Activated T-helper 17 cell treated with anti-CD3 and anti-CD28 coated beads, Interleukin-2, amount 50 U/mL, for 72 hours (primary cell): ENCODE measurements at places on chromosomes 12 and 14.

DNA sequence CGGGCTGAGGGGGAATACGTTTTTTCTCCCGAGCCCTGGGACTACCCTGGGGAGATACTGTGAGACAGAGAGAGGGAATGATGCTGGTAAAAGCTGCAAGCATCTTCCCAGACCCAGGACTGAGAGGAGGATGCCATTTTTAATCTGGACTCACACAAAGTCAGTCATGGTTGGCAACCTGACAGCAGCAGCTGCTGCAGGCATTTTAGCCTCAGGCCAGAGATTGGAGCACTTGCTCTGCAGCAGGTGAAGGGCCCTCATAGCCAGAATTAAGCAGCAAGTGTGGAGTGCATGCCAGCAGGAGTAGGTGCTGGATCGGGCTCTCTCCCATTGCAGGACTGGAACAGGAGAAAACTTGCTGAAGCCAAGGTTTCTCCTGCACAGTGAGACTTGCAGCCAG lies 361.1 kb upstream of the CLEC14A start:
- H3K27me3 ChIP-seq: no peaks in the 10 kb centered on the region
- H3K27ac ChIP-seq: no peak overlapping the region
- no peaks in the 10 kb centered on the region for H3K36me3 ChIP-seq
- H3K4me3 ChIP-seq: no peak overlapping the region
- no peaks in the 10 kb centered on the region for H3K4me1 ChIP-seq

- H3K4me3 ChIP-seq: no peak overlapping the region
- H3K4me1 ChIP-seq: peaks cover 8% of the 10 kb centered on the region
- H3K27ac ChIP-seq: no peak overlapping the region
- no peak for ATAC-seq
- H3K36me3 ChIP-seq: no peaks in the 10 kb centered on the region
These were observed 143.4 kb upstream of the ARHGAP5 start for GRCh38 chr14:31933716-31934115.

- peak; percentile 76 for ATAC-seq
- peak overlapping the region; percentile 83 for H3K27ac ChIP-seq
- H3K36me3 ChIP-seq: peaks cover 100% of the 10 kb centered on the region
- H3K4me1 ChIP-seq: peaks cover 49% of the 10 kb centered on the region
- H3K27me3 ChIP-seq: no peaks in the 10 kb centered on the region
- H3K4me3 ChIP-seq: peak overlapping the region; percentile 87
These were observed 66.8 kb upstream of the GPR68 start for GRCh38 chr14:91311284-91311662.

GRCh38 chr14:102898298-102898697 lies 24.2 kb upstream of the AMN start:
- peak overlapping the region; percentile 75 for H3K27ac ChIP-seq
- peaks cover 10% of the 10 kb centered on the region for H3K4me1 ChIP-seq
- ATAC-seq: no peak
- no peaks in the 10 kb centered on the region for H3K36me3 ChIP-seq
- no peaks in the 10 kb centered on the region for H3K27me3 ChIP-seq
- H3K4me3 ChIP-seq: no peak overlapping the region

GRCh38 chr14:83147006-83147405 lies 1613.4 kb upstream of the SEL1L start:
- no peak overlapping the region for H3K27ac ChIP-seq
- ATAC-seq: no peak
- H3K4me3 ChIP-seq: no peak overlapping the region
- no peaks in the 10 kb centered on the region for H3K27me3 ChIP-seq

GRCh38 chr14:76101391-76102379 lies 50.0 kb upstream of the GPATCH2L start:
- ATAC-seq: no peak
- no peak overlapping the region for H3K27ac ChIP-seq
- H3K4me1 ChIP-seq: no peaks in the 10 kb centered on the region

DNA sequence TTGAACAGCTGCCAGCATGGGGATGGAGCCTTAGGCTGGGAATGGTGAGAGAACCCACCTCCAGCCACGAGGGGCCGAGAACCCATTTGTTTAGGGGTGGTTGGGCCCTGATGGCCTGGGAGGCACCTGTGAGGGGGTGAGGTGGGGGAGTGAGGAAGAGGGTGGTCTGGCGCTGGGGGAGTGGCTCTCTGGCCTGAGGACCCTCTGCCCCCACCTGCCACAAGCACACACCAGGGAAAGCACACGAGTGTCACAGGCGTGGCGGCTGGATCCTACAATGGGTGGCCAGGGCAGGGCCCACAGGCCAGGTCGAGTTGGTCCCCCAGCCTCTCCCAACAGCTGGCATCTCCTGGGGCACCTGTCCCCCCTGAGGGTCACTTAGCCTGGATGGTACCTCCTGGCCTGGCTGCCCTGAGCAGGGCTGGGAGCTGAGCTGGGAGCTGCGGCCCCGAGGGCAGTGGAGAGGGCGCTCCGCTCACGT lies 340.5 kb downstream of the TMEM121 start:
- no peak overlapping the region for H3K4me3 ChIP-seq
- no peak overlapping the region for H3K27ac ChIP-seq
- no peaks in the 10 kb centered on the region for H3K4me1 ChIP-seq
- peaks cover 5% of the 10 kb centered on the region for H3K27me3 ChIP-seq

- no peaks in the 10 kb centered on the region for H3K27me3 ChIP-seq
- no peak overlapping the region for H3K4me3 ChIP-seq
- H3K36me3 ChIP-seq: peaks cover 97% of the 10 kb centered on the region
- H3K27ac ChIP-seq: no peak overlapping the region
- ATAC-seq: peak; percentile 80
These were observed 70.2 kb upstream of the GPHB5 start for GRCh38 chr14:63388766-63389431.

- H3K4me3 ChIP-seq: no peak overlapping the region
- H3K27ac ChIP-seq: no peak overlapping the region
- ATAC-seq: no peak
- H3K36me3 ChIP-seq: no peaks in the 10 kb centered on the region
These were observed 67.0 kb upstream of the BEGAIN start for GRCh38 chr14:100654025-100654813.

DNA sequence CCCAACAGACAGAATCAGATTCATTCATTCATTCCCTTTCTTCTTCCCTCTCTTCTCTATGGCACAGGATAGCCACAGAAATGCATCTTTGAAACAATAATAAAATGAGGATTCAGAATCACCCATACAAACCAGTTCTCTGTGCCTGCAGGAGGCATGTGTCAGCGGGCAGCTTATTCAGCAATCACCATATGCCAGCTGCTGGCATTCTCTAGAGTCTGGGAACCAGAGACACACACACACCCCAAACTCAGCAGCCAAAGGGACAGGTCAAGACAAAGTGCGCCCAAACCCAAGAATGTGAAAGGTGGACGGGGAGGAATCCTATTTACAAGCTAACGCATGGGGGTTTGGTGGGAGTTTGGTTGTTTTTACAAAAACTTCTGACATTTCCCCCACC lies 14.1 kb downstream of the ARF3 start:
- H3K27me3 ChIP-seq: no peaks in the 10 kb centered on the region
- ATAC-seq: no peak
- H3K36me3 ChIP-seq: peaks cover 59% of the 10 kb centered on the region
- no peak overlapping the region for H3K4me3 ChIP-seq
- peaks cover 14% of the 10 kb centered on the region for H3K4me1 ChIP-seq

DNA sequence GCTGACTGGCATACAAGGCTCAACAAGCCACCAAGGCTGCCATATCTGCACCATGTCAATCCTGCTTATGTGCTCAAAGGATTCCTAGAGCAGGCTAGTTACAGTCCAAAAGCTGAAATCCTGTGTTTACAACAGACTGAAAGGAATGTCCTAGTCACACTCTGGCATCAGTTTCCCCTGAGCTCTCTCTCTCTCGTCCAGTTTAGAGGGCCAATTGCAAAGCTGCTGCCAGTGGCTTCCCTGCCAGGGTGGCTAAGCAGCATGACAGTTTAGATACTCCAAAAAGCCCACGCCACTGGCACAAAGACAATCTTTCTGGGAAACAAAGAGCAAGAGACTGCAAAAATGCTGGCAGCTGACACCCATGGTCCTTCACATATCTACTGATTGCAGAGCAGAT lies 392.1 kb downstream of the RPS29 start:
- ATAC-seq: no peak
- no peaks in the 10 kb centered on the region for H3K4me1 ChIP-seq
- H3K27me3 ChIP-seq: peaks cover 11% of the 10 kb centered on the region

DNA sequence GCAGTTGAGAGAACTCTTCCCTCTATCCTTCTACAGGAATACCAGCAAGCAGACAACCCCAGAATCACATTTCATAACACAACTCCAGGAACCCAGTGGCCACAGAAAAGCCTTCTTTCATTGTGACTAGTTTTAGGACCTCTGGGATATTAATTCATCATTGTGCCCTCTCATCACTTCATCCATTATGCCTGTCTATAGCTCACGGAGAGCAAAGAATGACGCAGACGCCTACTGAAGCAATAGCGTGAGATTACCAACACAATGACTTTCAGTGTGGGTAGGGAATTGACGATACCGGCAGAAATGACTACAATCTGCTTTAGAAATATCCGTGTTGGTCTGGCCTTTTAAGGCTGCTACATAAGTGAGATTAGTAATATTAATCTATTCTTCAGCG lies 158.1 kb upstream of the FOXG1 start:
- no peaks in the 10 kb centered on the region for H3K4me1 ChIP-seq
- no peak overlapping the region for H3K4me3 ChIP-seq
- H3K27ac ChIP-seq: no peak overlapping the region
- no peaks in the 10 kb centered on the region for H3K27me3 ChIP-seq
- no peak for ATAC-seq
- H3K36me3 ChIP-seq: no peaks in the 10 kb centered on the region

DNA sequence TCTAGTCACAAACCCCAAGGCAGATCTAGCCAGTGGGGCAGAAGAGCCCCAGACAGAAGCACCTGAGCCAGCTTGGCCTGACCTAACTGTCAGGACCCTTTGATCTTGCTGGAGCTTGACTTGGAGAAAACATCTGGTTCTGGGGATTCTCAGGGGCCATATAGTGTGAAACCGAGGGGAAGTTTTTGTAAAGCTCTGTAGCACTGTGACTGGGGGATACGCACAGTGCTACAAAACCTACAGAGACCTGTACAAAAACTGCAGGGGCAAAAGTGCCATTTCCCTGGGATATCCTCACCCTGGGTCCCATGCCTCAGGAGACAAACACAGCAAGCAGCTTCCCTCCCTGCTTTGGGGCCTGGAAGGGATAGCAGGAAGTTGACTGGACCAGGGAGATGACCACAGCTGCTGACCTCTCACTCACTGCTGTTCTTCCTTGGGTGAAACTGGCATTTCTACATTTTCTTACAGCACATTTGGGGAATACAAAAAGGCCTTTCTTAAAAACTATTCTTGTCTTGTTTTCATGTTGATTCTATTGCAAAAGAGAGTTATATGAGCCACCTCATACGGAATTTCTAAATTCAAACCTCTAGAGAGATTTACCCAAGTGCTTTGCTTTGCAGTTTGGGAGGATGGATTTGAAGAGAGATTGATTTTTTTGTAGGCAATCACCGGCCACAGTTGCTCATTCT lies 140.0 kb downstream of the DAD1 start:
- no peak overlapping the region for H3K4me3 ChIP-seq
- no peaks in the 10 kb centered on the region for H3K27me3 ChIP-seq
- ATAC-seq: no peak
- H3K4me1 ChIP-seq: no peaks in the 10 kb centered on the region
- H3K27ac ChIP-seq: no peak overlapping the region

GRCh38 chr12:89256060-89256459 lies 96.2 kb downstream of the DUSP6 start:
- H3K27ac ChIP-seq: no peak overlapping the region
- H3K4me1 ChIP-seq: peaks cover 33% of the 10 kb centered on the region
- no peaks in the 10 kb centered on the region for H3K27me3 ChIP-seq
- no peaks in the 10 kb centered on the region for H3K36me3 ChIP-seq
- no peak overlapping the region for H3K4me3 ChIP-seq

- H3K4me1 ChIP-seq: no peaks in the 10 kb centered on the region
- no peaks in the 10 kb centered on the region for H3K27me3 ChIP-seq
- ATAC-seq: no peak
- H3K4me3 ChIP-seq: no peak overlapping the region
These were observed 31.2 kb downstream of the RFLNA start for GRCh38 chr12:124326104-124326503.

- ATAC-seq: no peak
- H3K27ac ChIP-seq: no peak overlapping the region
- no peak overlapping the region for H3K4me3 ChIP-seq
- H3K4me1 ChIP-seq: peaks cover 11% of the 10 kb centered on the region
- no peaks in the 10 kb centered on the region for H3K27me3 ChIP-seq
- H3K36me3 ChIP-seq: no peaks in the 10 kb centered on the region
These were observed 36.9 kb upstream of the CDK17 start for GRCh38 chr12:96437171-96437445.

- no peaks in the 10 kb centered on the region for H3K27me3 ChIP-seq
- H3K36me3 ChIP-seq: no peaks in the 10 kb centered on the region
- peak; percentile 40 for ATAC-seq
- no peaks in the 10 kb centered on the region for H3K4me1 ChIP-seq
These were observed 90.1 kb upstream of the FOXG1 start for GRCh38 chr14:28676479-28676878.

GRCh38 chr12:49058366-49059044 lies 2.1 kb downstream of the KMT2D start:
- H3K36me3 ChIP-seq: peaks cover 54% of the 10 kb centered on the region
- ATAC-seq: no peak
- peaks cover 46% of the 10 kb centered on the region for H3K4me1 ChIP-seq
- peak overlapping the region; percentile 79 for H3K27ac ChIP-seq

DNA sequence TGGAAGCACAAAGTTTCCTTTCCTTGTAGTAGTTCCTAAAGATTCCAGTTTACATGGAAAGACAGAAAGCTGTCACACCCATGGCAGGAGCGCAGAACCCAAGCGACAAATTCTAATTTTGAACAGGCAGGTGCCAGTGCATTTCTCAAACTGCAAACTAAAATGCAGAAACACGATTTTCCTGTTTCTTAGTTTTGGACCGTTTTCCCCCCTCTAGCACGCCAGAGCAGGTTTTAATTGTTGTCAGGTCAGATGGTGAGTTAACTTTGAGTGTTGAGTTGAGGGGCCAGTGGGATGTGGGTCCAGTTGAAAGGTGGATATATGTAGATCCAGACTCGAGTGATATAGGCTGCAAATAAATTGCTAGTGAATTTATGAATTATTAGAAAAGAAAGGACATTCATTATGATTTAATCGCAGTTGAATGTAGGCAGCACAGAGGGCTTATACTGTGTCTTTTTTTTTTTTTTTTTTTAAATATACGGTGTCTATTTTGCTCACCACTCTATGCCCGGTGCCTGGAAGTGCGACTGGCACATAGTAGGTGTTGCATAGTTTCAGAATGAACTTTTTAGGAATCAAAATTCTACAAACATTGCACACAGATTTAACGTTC lies 909 bp upstream of the ETFBKMT start:
- H3K36me3 ChIP-seq: no peaks in the 10 kb centered on the region
- peaks cover 5% of the 10 kb centered on the region for H3K4me1 ChIP-seq
- peak; percentile 2 for ATAC-seq
- peak overlapping the region; percentile 82 for H3K4me3 ChIP-seq
- H3K27ac ChIP-seq: peak overlapping the region; percentile 75
- H3K27me3 ChIP-seq: no peaks in the 10 kb centered on the region

DNA sequence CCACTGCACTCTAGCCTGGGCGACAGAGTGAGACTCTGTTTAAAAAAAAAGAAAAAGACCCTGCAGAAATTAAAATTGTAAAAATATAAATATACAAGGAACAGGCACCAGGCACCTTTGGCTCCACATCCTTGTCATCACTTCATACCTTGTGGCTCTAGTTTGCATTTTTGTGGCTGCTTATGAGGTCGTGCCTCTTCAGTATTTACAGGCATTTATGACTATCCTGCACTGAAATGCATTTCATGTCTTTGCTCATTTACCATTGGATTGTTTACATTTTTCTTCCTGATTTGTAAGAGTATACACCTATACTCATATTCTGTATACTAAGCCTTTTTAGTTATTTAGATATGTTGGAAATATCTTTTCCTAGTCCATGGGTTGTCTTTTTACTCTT lies 20.1 kb downstream of the BICD1 start:
- peaks cover 9% of the 10 kb centered on the region for H3K4me1 ChIP-seq
- H3K4me3 ChIP-seq: no peak overlapping the region
- no peak overlapping the region for H3K27ac ChIP-seq
- no peak for ATAC-seq
- H3K36me3 ChIP-seq: no peaks in the 10 kb centered on the region
